A375 (cell line): ENCODE measurements at places on chromosomes 11 and 22. TPM values are rescaled to one million over a fixed set of nuclear protein-coding genes. Genes with fewer than 3 reads are reported as not detected.

The SYCE3 gene
- not detected in 2 replicates for total RNA-seq

The NXPE4 gene
- total RNA-seq: not detected in 2 replicates

The MMP13 gene
- total RNA-seq: 0.24 and 0.26 TPM in 2 replicates

The OR4D5 gene
- not detected in 2 replicates for total RNA-seq

The LRFN4 gene
- 30.2 and 41.9 TPM in 2 replicates for total RNA-seq

The ZC3H12C gene
- 5.9 and 7.0 TPM in 2 replicates for total RNA-seq
